ENCODE measurements at places on chromosomes 7 and 10.
A peak's percentile ranks its signal among the peaks of the same experiment; 100 is the strongest.

- no peak for DNase-seq
These were observed 67.9 kb downstream of the CACNA2D1 start for GRCh38 chr7:82375713-82376112.

- DNase-seq, result no peak
These were observed 186.2 kb downstream of the MACC1 start for GRCh38 chr7:20030915-20031362.

GRCh38 chr10:1057106-1057657, 997 bp downstream of the WDR37 start:
- DNase-seq, result no peak

DNA sequence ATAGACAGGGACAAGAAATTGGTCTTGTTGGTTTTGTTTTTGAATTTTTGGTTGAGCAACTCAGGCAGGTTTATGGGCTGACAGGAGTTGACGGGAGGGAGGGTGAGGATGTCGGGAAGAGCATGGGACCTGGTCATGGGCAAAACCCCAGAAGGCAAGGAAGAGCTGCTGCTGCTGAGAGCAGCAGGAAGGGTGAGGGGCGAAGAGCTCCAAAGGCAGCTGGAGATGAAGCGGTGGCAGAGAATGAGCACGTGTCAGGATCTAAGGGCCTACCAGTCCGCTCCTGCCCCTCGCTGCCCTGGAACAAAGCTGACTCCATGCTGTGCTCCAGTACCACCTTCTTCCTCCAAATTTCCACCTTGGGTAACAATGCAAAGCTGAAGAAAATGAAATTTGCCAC, 84.3 kb downstream of the ARHGAP22 start:
- DNase-seq, result no peak

DNA sequence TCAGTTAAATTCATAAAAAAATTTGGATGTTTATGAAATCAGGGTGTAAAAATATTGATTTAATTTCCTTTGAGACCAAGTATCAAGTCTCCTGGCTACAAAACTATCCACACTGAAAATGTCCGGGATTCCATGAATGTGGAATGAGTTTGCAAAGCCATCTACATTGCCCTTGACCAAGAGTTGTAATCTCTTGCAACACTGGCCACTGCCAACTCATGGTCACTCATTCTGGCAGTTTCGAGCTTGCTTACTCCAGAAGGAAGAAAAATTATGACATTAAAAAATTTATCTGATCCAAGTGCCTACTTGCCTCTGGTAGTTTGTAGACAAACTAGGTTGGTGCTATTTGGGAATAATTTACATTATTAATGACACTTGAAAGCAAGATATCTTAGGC, 84.2 kb downstream of the NPY start:
- no peak for DNase-seq

- DNase-seq, result no peak
These were observed 20.4 kb upstream of the CARD11 start for GRCh38 chr7:3064067-3064466.

- no peak for DNase-seq
These were observed 13.6 kb downstream of the DGKB start for GRCh38 chr7:14888962-14889361.

- DNase-seq, result no peak
These were observed 200.0 kb upstream of the BMPER start for GRCh38 chr7:33705333-33705833.

- DNase-seq, result no peak
These were observed 295.0 kb upstream of the LYZL1 start for GRCh38 chr10:28993861-28994260.

DNA sequence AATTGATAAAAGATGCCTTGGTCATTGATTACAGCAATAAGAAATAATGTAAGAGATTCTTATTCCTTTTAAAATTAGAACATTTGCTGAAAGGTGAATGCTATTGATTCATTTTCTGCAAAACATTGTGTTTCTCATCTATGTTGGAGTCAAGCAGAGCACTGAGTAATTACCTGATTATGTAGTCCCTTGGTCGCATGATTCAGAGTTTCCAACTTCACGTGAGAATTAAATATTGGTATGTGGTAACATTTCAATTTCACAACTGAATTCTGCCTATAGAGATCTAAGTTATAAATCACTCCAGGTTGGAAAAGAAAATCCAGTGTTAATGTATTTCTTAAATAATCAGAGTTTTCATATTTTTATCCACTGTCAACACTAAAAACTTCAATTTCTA, 701.4 kb downstream of the PHTF2 start:
- no peak for DNase-seq

DNA sequence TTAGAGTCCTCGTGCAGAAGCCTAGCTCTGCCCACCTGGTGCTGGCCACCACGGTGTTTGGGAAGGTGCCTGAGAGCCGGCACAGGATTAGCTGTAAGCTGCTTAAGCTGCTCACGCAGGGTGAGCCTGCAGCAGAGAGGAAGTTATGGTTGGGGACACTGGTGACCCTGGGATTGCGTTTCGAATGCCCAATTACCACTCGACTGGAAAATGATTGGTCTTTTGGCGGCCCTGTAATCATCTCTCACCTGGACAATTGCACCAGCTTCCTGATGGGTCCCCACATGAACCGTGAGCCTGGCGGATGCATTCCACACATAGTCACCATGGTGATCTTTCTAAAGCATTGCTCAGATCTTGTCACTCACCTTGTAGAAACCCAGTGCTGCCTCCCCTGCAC, 442.3 kb upstream of the ZMIZ1 start:
- DNase-seq, result no peak

- no peak for DNase-seq
These were observed 30.6 kb downstream of the CFAP46 start for GRCh38 chr10:132911786-132912097.

DNA sequence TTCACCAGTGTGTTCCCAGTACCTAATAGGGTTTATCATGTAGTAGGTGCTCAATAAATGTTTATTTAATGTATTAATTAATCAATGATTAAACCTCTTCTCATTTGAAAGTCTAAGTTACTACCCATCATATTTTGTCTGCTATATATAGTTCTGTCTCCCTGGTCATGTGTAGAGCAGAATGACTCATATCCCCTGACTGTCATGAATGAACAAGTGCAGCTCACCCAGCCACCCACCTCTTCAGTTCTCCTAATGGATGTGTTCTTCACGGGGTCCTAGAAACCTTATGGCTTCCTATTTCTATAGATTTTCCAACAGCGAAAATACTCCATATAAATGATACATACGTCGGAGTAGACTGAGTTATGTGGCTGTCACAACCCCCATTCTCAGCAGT, 64.5 kb downstream of the HIF1AN start:
- DNase-seq, result no peak

DNA sequence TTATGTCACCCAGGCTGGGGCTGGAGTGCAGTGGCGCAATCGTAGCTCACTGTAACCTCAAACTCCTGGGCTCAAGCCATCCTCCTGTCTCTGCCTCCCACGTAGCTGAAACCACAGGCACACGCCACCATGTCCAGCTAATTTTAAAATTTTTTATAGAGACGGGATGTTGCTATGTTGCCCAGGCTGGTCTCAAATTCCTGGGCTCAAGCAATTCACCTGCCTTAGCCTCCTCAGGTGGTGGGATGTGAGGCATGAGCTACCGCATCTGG, 123.2 kb upstream of the PARD3 start:
- no peak for DNase-seq

DNA sequence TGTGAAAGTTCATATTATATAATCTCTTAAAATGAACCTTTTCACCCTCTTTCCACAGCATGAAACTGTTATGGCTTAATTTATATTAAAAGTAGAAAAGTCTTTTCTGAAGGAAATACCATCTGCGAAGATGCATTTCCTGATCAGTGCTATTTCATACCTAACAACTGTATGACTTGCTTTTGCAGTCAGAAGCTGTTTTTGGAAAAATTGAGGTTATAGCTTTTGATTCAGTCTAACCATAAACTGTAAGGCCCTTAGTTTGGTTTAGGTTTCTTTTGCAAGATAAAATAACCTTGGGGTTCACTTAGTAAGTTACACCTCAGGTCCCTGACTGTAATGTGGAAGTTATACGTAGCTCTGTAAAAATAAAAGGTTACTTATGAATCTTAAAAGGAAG, 22.7 kb upstream of the PARP12 start:
- no peak for DNase-seq

GRCh38 chr7:27922907-27923641, 183.1 kb downstream of the TAX1BP1 start:
- DNase-seq, result no peak

GRCh38 chr7:108528183-108528712, 2.3 kb upstream of the PNPLA8 start:
- no peak for DNase-seq

- no peak for DNase-seq
These were observed 123.5 kb downstream of the KMT2C start for GRCh38 chr7:152312316-152312715.

DNA sequence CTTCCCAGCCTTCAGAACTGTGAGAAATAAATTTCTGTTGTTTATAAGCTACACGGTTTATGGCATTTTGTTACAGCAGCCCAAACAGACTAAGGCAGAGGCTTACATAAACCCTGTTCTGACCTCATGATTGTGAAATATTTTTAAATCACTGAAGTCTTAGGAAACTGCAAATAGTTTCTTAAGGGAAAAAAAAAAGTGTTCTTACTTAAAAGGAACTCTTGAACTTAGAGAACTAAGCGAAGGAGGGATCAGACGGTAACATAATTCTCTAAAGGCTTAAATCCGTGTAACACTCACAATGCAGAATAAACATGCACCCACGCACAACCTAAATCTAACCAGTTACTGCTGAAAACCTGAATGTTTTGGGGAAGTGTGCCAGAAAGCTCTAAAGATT, 749.1 kb upstream of the LRRTM3 start:
- DNase-seq, result no peak

DNA sequence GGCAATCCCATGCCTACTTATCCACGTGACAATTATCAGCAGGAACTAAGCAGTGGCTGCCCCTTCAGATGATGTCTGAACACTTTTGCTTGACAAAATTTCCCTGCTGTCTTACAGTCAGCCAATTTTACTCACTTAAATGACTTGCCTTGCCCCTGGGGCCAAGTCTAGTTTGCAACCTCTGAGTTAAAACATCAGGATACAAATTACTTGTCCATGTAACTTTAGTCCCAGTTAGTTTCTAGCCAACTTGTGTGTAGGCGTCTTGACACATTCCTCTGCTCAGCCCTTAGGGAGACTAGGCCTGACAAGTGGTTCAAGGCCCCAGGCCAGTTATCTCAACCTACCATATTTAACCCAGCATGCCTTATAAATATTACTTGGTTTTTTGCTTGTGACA, 11.6 kb upstream of the TYSND1 start:
- no peak for DNase-seq

- DNase-seq, result no peak
These were observed 153.7 kb downstream of the DNAJB9 start for GRCh38 chr7:108723381-108723814.

DNA sequence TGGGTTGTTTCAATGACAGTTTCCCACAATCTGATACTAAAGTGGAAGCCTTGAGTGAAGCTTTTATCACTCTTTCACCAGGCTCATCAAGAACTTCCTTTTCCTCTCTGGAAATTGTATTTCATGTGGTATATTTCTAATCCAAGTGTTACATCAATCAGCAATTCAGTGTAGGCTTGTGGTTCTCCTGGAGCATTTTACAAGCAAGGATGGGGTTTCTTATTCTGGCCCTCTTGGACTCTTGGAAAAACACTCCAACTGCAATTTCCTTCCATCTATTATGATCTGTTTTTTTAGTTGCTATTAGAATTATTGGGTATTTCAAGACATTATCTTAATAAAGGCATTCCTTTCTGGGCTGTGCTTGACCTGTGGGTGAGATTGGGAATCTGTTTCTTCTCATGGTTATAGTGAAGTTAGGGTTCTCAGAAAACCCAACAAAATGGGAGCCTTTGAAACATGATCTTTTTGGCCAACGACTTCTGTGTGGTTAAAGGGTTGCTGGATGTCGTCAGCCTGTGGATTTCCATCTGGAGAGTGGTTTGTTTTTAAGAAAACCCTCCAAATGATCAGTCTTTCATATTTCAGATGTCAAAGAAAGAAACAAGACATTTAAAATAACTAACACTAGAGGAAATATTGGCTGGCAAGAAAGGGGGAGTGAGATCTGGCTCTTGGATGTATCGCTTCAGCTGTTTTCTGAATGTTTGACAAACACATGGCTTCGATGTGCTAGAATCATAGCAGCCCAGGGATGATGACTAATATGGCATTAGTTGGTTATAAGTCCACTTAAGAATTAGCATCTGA, 540.2 kb downstream of the LRMDA start:
- no peak for DNase-seq

DNA sequence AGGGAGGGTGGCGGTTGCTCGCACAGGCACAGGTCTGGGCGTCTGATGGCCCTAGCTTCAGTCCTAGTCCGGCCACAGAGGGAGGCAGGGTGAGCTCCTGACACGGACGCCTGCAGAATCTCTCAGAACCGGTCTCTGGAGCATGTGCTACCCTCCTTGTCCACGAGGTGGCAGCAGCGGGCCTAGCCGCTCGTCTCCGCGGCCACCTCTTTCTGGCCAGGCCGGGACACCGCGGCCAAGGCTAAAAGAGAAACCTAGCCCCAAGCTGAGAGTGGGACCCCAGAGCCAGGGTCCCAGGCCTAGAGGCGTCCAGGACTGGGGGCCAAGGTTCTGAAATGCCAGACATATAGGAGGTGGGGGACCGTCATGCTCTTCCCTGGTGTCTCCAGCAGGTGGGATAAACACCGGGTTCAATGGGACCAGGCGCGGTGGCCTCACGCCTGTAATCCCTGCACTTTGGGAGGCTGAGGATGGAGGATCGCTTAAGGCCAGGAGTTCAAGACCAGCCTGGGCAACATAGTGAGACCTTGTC, 3.2 kb upstream of the LAT2 start:
- peak; percentile 82 for DNase-seq

- peak; percentile 19 for DNase-seq
These were observed 7.8 kb upstream of the RBM28 start for GRCh38 chr7:128351296-128352152.

DNA sequence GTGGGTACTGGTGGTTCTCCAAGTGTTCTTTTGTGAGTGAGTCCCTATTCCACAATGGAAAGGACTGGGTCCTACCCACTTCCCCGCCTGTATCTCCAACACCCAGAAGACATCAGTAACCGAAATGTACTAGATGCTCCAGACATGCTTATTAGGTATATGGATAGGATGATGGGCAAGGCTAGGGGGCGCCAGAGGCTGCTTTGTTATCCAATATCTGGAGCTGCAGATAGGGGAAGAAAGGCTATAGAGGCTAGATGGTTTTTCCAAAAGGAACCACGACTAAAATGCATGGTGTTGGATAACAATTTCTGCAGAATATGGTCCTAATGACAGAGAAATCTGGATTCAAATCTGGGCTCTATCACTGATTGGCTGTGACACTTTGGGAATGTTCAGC, 56.2 kb upstream of the TM9SF3 start:
- peak; percentile 42 for DNase-seq

- DNase-seq, result no peak
These were observed 29.7 kb downstream of the NUB1 start for GRCh38 chr7:151371266-151371665.

GRCh38 chr7:109049366-109049765, 479.7 kb downstream of the DNAJB9 start:
- DNase-seq, result no peak

- no peak for DNase-seq
These were observed 21.6 kb upstream of the TRIL start for GRCh38 chr7:28979776-28980175.

- peak; percentile 75 for DNase-seq
These were observed 11.0 kb upstream of the PDCD4 start for GRCh38 chr10:110860576-110861241.

Data from CD4-positive, alpha-beta T cell treated with Interleukin-6 for 4 hours (primary cell).